ENCODE measurements at places on chromosomes 16 and 17. TPM values are rescaled to one million over a fixed set of nuclear protein-coding genes. Genes with fewer than 3 reads are reported as not detected.

- H3K4me3 ChIP-seq, result no peak overlapping the region
- H3K27me3 ChIP-seq, result no peaks in the 10 kb centered on the region
- no peak for DNase-seq
These were observed 3.9 kb upstream of the KCNG4 start for GRCh38 chr16:84243732-84244131.

GRCh38 chr16:1614456-1615102 is 2.4 kb downstream of the CRAMP1 start:
- DNase-seq, result no peak
- peaks cover 10% of the 10 kb centered on the region for H3K4me1 ChIP-seq
- H3K36me3 ChIP-seq, result no peaks in the 10 kb centered on the region

DNA sequence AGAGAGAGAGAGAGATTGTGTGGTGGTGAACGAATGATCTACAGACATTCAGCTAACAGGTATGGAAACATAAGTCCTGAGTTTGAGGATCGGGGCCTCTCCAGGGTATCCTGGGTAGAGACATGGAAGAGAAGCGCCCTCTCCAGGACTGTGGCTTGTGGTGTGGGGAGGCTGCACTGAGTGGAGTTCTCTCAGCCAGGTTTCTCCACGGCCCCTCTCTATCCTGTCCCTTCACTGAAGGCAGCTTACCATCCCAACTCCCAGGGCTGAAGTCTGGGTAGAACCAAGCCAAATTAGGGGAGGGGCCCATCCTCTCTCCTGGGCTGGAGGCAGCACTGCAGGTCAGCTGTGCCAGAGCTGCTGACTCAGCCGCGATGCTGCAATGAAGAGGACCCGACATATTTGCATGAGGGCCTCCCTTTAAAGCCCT is 6.2 kb downstream of the C1QL1 start:
- DNase-seq, result no peak
- no peak overlapping the region for H3K4me3 ChIP-seq
- peaks cover 37% of the 10 kb centered on the region for H3K27me3 ChIP-seq
- no peaks in the 10 kb centered on the region for H3K36me3 ChIP-seq
- no peaks in the 10 kb centered on the region for H3K4me1 ChIP-seq

DNA sequence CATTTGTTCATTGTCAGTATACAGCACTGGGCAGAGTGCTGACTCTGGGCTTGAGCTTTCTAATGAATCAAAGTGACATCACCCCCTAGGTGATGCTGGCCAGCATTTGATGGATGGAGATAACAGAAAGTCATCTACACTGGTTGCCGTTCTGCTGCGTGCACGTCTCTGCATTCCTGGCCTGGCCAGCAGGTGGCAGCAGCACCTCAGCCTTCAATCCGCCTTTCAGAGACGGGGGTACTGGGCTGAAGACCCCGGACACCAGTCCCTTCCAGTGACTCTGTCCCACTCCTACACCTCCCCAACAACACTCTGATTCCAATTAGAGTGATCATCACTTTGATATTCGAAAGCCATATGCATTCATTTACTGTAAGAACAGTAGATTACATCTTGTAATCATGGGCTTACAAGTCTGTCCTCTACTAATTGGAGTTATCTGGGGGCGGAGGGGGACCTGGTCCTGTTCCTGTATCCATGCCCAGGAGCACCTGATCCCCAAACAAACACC is 6.0 kb downstream of the CPSF4L start:
- H3K27me3 ChIP-seq, result no peaks in the 10 kb centered on the region
- peak; percentile 93 for DNase-seq
- no peaks in the 10 kb centered on the region for H3K36me3 ChIP-seq
- no peak overlapping the region for H3K4me3 ChIP-seq
- no peak overlapping the region for H3K27ac ChIP-seq

DNA sequence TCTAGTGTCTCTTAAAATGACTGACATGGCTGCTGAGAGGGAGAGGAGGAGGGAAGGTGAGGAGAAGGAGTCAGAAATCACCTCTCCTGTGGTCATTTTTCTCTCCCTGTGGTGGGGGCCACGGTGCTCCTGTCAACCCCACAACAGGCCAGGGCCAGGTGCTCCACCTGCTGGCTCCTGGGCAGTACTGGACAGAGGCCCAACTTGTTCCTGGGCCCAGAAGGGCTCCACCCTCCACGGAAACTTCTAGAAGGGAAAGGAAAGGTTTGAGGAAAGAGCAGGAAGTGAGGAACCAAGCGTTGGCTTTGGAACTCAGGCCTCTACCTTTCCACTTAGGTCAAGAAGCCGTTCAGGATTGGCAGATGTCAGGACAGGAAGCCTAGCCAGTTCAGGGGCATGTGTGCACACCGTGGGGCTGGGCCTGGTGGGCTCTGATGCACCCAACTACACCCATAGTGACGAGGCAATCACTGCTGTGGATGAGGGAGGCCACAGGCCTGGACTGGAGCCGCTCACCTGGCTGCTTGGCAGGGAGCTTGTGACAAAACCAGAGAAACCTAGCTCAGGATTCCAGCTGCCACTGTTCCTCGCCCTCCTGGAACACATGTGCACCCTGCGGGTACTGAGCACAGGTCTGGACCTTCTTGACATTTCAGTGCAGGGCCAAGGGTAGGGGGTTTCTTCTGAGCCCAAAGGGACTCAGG is 36.1 kb downstream of the WNT3 start:
- H3K36me3 ChIP-seq, result no peaks in the 10 kb centered on the region
- H3K4me1 ChIP-seq, result no peaks in the 10 kb centered on the region
- no peaks in the 10 kb centered on the region for H3K27me3 ChIP-seq
- DNase-seq, result no peak
- no peak overlapping the region for H3K4me3 ChIP-seq

- no peaks in the 10 kb centered on the region for H3K27me3 ChIP-seq
- H3K36me3 ChIP-seq, result no peaks in the 10 kb centered on the region
These were observed 36.9 kb upstream of the KLHDC4 start for GRCh38 chr16:87802670-87803069.

GRCh38 chr16:27951489-27952120 is 111.9 kb downstream of the GSG1L start:
- no peaks in the 10 kb centered on the region for H3K4me1 ChIP-seq
- DNase-seq, result no peak
- no peak overlapping the region for H3K27ac ChIP-seq
- H3K36me3 ChIP-seq, result no peaks in the 10 kb centered on the region

DNA sequence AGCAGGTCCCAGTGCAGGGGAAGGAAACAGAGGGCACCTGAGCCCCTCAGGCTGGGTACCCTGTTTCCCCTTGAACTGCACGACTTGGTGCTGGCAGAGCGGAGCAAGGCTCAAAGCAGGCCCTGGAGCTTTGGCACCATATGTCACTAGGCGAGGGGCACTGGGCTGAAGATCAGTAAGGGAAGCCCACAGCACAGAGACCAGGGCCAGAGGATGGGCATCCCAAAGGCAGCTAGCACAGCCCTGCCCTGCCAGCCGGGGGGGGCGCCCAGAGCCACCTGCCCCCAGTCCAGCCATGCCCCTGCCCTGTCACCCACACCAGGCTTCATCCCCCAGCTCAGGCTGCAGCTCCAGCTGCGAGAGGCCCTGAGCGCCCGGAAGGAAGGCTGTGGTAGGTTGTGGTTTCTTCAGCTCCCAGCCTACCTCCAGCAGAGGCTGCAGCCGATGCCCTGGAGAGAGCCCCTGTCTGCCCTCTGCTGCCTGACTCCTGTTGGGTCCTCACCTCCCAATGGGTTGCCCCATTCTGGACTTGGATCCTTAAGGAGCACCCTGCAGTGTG is 10.9 kb downstream of the NHERF1 start:
- H3K27ac ChIP-seq, result peak overlapping the region; percentile 70
- no peak overlapping the region for H3K4me3 ChIP-seq
- no peaks in the 10 kb centered on the region for H3K27me3 ChIP-seq

GRCh38 chr16:16071631-16072244 is 122.3 kb downstream of the ABCC1 start:
- H3K4me3 ChIP-seq, result no peak overlapping the region
- H3K27me3 ChIP-seq, result no peaks in the 10 kb centered on the region
- H3K4me1 ChIP-seq, result peaks cover 2% of the 10 kb centered on the region
- no peak for DNase-seq

DNA sequence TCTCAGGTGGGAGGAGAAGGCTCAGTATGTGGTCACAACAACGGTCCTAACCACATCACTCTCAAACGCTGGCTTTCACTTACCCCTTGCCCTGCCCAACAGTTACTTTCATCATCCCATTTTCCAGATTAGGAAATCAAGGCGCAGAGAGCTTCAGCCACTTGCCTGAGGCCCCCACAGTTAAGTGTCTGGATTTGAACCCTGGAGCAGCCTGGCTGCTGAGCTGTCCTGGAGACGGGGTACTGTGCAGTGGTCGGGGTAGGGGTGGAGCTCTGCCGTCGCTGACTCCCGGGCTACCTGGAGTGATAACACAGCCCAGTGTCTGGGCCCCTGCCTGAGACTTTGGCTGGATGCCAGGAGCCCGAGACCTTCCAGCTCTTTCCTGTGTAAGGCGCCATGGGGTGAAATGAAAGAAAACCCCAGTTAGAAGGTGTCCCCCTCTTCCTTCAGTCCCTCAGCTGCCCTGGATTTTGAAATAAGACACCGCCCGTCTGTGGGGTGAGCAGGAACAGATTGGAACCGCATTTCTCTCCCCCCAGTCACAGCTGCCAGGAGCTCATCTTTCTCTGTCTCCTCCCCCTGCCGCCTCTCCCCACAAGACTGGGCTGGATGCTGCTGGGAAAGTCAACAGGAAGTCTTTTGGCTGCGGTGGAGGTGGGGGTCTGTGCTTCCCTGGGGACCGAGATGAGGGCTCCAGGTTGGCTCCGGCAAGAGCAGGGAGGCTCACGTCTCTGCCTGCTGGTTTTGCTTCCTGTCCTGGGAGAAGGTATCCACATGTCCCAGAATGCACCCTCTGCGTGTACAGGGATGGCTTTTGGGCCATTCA is 280.2 kb downstream of the SEC14L1 start:
- H3K36me3 ChIP-seq, result no peaks in the 10 kb centered on the region
- DNase-seq, result peak; percentile 69
- H3K27me3 ChIP-seq, result no peaks in the 10 kb centered on the region
- H3K4me3 ChIP-seq, result no peak overlapping the region

- H3K27ac ChIP-seq, result no peak overlapping the region
- no peak for DNase-seq
- H3K4me1 ChIP-seq, result no peaks in the 10 kb centered on the region
- no peak overlapping the region for H3K4me3 ChIP-seq
- H3K27me3 ChIP-seq, result no peaks in the 10 kb centered on the region
These were observed 10.0 kb upstream of the COPRS start for GRCh38 chr17:31869031-31869430.

DNA sequence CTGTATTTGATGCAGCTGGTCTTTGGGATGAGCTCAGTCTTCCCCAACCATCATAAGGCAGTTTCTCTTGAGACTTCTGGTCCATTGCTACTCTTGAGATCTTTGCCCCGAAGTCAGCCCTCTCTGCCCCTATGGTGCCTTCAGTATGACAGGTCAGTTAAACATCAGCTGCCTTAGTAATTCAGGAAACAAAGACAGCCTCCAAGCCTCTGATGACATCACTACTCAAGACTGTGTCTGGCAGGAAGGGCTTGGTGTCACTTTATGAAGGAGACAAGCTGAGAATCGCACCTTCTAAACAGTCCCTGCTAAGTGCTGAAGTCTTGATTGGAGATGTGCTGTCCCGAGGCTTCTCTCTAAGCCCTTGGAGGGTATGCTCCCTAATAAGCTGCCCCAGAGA is 104.9 kb upstream of the TBX2 start:
- no peaks in the 10 kb centered on the region for H3K4me1 ChIP-seq
- H3K4me3 ChIP-seq, result no peak overlapping the region
- H3K27ac ChIP-seq, result no peak overlapping the region

- H3K27me3 ChIP-seq, result no peaks in the 10 kb centered on the region
- DNase-seq, result no peak
- H3K4me3 ChIP-seq, result no peak overlapping the region
- H3K36me3 ChIP-seq, result peaks cover 74% of the 10 kb centered on the region
These were observed 30.1 kb downstream of the USP22 start for GRCh38 chr17:21012736-21013135.

GRCh38 chr17:21245639-21246084 is 7.5 kb downstream of the NATD1 start:
- H3K36me3 ChIP-seq, result no peaks in the 10 kb centered on the region
- no peak for DNase-seq
- peaks cover 8% of the 10 kb centered on the region for H3K4me1 ChIP-seq
- H3K4me3 ChIP-seq, result no peak overlapping the region
- no peak overlapping the region for H3K27ac ChIP-seq

The CHST4 gene
- 14.6 TPM for polyA plus RNA-seq

The CACNG1 gene
- polyA plus RNA-seq, result not detected

The ZNF18 gene
- 3.0 TPM for polyA plus RNA-seq

The PYY gene
- 3.4 TPM for polyA plus RNA-seq
